ENCODE measurements at places on chromosomes 5 and 9.

DNA sequence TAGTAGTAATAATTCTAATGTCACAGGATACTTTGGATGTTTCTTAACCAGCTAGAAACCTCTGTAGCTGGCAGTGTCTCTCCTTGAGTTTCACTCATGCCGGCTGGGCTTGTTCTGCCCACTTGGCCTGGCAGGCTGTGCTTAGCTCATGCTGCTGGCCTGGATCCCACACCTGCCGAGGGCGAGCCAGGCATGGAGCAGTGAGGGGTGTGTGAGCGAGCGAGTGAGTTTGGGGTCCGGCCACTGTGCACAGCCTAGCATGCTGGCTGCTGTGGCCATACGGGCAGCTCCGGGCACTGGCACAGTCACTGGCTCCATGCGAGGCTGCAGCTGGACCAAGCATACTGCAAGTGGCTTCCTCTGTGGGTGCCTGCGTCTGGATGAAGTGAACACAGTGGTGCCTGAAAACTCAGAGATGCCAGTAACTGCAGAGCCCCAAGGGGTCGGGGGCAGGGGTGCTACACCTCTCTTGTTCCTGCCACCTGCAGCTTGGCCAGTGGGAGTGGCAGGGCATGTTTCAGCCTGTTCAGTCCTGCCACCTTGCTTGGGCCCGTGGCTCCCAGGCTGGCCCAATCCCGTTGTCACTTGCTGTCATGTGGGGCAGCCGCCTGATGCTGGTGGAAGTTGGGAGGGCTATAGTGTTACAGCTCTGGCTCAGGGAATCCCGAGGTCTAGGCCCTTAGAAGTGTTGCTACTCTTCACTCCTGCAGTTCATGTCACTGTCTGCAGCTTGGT, 9.9 kb downstream of the FSD1L start:
- DNase-seq, result no peak

- peak; percentile 84 for DNase-seq
Measured at GRCh38 chr5:94021246-94021645, 279.8 kb upstream of the POU5F2 start.

- DNase-seq, result no peak
Measured at GRCh38 chr5:32475334-32476097, 31.0 kb upstream of the ZFR start.

GRCh38 chr5:142461028-142461590, 136.3 kb upstream of the SPRY4 start:
- DNase-seq, result no peak

GRCh38 chr5:168153263-168153875, 138.1 kb upstream of the WWC1 start:
- DNase-seq, result no peak

All from HCT116 (cell line).